Karpas-422 (cell line): ENCODE measurements at places on chromosomes 13 and 19. TPM values are rescaled to one million over a fixed set of nuclear protein-coding genes. Genes with fewer than 3 reads are reported as not detected.
A peak's percentile ranks its signal among the peaks of the same experiment; 100 is the strongest.

DNA sequence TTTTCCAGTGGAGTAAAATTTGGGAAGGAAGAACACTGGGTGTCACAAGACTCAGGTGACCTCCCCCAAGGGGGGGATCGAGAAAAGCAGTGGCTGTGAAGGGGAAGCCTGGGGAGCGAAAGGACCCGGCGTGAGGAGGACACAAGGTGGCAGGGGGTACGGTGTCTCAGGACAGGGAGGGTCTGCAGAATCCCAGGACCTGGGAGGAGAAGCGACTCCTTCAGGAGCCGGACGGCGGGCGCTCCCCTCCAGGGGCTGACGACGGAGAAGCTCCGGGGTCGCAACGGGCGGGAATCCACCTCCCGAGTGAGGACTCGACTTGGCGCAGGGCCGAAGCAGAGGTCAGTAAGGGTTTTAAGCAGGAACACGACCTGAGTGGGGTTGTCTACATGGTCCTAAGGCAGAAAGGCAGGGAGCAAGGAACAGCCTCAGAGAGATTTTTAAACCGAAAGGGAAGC, 529 bp downstream of the ZNF836 start:
- DNase-seq: no peak

- no peak for DNase-seq
Measured at GRCh38 chr19:6529937-6530385, 865 bp upstream of the TNFSF9 start.

- DNase-seq: no peak
Measured at GRCh38 chr13:99648927-99649326, 147.7 kb downstream of the TM9SF2 start.

- no peak for DNase-seq
Measured at GRCh38 chr13:46667687-46668281, 114.8 kb downstream of the LRCH1 start.

GRCh38 chr13:100589178-100589725, 663 bp upstream of the GGACT start:
- no peak for DNase-seq

- no peak for DNase-seq
Measured at GRCh38 chr13:95207769-95208366, 93.4 kb downstream of the ABCC4 start.

DNA sequence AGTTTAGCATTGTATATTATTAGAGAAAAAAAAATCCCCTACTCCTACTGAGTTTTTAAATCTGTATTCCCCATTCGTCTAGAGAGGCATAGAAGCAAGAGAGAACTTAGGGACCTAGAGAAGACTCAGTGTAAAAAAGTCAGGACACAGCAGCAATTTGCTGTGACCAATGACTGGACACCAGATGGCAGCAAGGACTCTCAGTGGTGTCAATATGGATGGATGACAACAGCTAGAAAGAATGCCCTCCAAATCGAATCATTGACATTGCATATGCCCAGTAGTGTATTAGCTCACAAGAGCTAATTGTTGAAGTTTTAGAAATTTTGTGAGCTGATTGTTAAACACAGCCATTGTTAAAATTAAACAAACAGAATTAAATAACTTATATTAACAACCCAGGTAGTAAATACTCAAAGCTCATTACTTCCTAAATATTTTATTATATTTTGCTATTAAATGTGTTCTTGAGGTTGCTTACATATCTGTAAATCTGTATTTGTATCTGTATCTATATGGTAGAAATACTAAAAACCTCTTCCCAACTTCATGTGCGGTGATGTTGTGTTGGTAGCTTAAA, 43.9 kb downstream of the SIAH3 start:
- DNase-seq: peak; percentile 57

GRCh38 chr13:51370116-51370515, 30.6 kb downstream of the SERPINE3 start:
- DNase-seq: no peak

GRCh38 chr13:112959206-112959605, 9.8 kb upstream of the MCF2L start:
- no peak for DNase-seq

DNA sequence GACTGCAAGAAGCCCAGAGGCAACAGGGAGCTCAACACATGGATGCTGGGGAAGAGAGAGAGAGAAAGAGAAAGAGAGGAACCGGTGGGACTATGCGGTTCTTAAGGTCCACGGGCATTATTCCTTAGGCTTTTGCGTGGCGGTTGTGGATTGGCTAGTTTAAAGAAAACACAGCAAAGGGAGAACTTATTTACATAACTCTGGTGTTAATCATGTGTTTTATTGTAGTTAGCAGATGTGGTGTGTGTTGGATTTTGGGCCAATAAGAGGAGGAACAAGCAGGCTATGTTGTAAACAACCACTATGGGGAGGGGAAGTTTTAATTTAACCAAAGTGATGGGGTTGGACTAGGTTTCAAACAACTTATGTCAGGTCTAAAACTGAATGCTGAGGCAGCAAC, 275.3 kb upstream of the KLF12 start:
- no peak for DNase-seq

- no peak for DNase-seq
Measured at GRCh38 chr13:59982631-59983382, 180.9 kb downstream of the DIAPH3 start.

GRCh38 chr13:74288361-74288911, 154.2 kb upstream of the KLF12 start:
- DNase-seq: peak; percentile 74

GRCh38 chr19:42200116-42200715, 17.3 kb downstream of the DEDD2 start:
- no peak for DNase-seq

DNA sequence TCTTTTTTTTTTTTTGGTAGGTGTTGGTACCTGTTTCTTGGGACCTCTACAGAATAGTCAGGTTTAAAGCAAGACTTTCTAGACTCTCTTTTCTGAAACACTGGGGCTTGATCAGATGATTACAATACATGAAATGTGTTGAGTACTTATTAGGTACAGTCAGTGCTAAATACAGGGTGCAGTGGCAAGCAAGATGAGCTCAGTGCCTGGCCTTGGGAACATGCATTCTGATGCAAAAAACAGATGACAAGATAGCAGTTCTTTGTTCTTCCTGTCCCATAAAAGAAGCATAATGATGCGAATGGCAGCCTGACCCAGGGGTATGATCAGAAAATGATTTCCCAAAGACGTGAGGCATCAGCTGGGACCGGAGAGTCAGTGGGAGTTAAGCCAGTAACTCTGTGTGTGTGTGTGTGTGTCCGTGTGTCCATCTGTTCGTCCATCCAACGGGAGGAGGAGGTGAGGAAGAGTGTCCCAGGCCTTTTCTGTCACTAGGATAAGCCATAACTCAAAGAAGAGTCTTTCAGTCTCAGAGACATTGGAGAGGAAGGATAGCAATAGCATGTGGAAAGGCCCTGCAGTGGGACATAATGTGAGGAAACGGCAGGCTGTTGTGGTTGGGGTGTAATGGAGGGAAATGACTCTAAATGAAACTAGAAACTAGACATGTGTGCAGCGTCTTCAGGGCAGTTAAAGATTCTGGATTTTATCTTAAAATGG, 32.2 kb downstream of the SLAIN1 start:
- no peak for DNase-seq

DNA sequence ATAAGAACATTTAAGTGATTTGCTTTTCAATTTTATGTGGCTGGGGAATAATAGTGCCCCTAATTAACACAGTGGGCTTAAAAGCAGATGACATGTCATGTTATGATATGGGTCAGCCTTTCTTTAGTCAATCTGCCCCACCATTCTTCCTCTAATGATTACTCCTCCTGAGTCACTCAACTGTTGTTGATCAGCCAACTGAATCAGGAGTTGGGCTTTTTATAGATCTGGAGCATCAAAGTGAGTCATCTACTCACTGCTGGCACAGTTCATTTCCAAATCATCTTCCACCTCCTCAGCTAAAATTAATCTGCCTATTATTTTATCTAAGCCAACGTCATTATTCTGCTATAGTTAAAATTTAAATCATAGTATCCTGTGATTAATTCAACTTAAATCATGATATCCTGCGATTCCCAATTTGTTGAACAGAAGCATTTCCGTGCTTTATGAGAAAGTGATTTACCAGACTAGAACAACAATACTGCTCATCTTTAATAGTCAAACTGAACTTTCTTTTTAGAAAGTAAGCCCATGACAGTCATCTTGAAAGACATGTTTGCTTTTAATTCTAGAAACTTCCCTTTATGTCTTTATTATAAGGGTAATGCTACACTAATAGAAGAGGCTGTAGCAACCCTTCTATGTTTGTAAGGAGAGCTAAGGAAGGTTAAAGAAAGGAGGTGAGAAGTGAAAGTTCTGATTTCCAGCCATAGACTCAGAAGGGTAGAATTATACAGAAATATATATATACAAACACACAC, 551.4 kb downstream of the TBC1D4 start:
- no peak for DNase-seq

DNA sequence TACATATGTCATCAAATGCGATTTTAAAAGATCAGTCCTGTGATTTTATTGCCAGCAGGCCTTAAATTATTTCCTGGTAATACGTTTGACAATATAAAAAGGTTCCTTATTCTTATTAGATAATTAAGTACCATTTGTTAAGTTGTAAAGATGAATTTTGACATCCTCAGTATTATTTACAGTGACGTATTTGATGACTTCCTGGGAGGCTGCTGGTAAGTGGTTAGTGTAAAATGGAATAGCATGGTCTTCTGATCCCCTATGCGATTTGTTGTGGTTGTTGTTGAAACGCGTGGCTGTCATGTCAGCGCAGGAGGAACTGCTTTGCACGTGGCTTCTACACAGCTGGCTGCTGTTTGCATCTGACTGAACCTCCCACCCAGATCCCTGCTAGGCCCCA, 99.7 kb downstream of the DCLK1 start:
- no peak for DNase-seq

DNA sequence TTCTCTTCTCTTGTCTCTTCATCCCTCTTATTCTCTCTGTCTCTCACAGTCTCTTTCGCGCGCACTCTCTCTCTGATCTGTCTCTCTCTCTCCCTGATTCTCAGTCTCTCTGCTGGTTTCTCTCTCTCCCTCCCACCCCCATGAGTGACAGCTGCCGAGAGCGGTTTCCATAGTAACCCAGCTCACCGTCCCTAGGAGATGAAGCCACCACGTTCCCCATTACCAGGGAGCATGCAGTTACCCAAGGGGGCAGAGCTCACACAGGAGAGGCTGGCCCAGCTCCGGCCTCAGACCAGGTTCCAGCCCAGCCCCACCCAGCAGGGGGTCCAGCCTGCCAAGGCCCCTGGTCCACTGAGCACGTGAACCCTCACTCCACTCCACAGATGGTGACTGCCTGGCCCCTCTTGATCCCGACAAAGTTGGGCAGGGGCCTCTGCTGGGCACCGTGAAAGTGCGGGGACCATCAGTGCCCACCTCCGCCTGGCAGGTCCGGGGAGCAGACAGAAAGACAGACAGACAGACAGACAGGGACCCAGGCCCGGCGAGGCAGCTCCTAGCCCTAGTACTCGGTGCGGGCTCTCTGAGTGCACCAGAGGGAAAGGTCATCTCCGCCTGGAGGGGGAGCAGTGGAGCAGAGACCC, 50.6 kb downstream of the CELF5 start:
- DNase-seq: peak; percentile 80

DNA sequence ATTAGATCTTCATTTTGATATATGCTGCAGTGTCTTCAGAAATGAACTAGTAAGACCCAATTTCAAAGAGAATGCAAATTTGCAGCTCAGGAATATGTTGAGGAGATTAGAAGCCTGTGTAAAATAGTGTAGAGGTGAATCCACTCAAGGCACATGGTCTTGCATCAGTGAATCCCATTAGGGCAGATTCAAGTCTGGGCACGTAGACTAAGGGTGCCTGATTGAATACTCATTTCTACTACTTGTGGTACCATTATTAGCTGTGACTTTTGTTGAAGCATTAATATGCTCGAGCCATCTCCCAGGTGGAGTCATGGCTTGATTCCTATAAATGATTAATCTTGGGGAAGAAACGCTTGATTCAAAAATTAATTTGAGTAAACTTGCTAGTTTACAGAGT, 129.4 kb downstream of the AKAP11 start:
- peak; percentile 79 for DNase-seq

DNA sequence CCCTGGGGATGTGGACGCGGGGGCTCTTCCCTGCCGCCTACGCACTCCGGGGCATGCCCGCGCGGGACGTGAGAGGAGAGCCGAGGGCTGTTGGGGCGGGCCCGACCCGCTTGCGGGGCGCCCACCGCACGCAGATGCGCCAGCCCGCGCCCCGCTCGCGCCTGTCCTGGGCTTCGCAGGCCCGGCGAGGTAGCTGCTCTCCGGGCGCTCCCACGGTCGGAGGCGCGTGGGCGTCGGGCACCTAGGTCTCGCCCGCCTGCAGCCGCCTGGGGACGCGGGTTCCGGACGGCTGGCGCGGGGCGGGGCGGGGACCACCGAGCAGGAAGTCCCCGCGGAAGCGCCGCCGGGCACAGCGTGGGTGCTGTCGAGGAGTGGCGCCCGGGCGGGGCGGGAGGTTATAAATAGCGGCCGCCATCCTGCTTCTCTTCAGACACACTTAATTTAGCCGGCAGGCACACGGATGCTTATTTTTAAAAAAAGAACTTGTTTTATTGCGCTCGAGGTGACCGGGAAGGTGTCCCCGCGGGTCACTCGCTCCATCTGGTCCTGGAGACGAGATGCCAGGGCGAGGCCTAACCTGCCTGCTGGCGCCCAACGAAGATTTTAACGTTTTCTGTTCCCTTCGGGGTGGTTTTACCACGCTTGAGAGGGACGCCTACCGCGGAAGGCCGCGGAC, 561 bp upstream of the GJA3 start:
- DNase-seq: peak; percentile 65

GRCh38 chr13:65913173-65913572, 1317.0 kb downstream of the PCDH9 start:
- no peak for DNase-seq

Gene LPAR6
- total RNA-seq: not detected in 2 replicates

Gene CYP2S1
- not detected in 2 replicates for total RNA-seq

Gene OR7C1
- total RNA-seq: not detected in 2 replicates

Gene TEX29
- 1.6 TPM in 1 of 2 replicates, not detected in the other for total RNA-seq

Gene ZNF43
- 10.6 and 35.2 TPM in 2 replicates for total RNA-seq

Gene LIM2
- total RNA-seq: not detected in 2 replicates

Gene SLITRK6
- 1.9 and 6.4 TPM in 2 replicates for total RNA-seq

Gene ZNF844
- 7.0 and 11.7 TPM in 2 replicates for total RNA-seq

Gene TLE6
- total RNA-seq: 3.4 and 5.0 TPM in 2 replicates

Gene PTPRH
- total RNA-seq: 1.4 TPM in 1 of 2 replicates, not detected in the other

Gene TLE2
- not detected in 2 replicates for total RNA-seq

Gene DIAPH3
- total RNA-seq: 8.1 and 10.0 TPM in 2 replicates

Gene C19orf67
- total RNA-seq: 0.37 and 2.8 TPM in 2 replicates

Gene CEACAM16
- total RNA-seq: not detected in 2 replicates

Gene CEACAM8
- total RNA-seq: not detected in 2 replicates

Gene SIGLEC11
- total RNA-seq: 0.87 TPM in 1 of 2 replicates, not detected in the other
